ENCODE measurements at places on chromosomes 3 and 15. TPM values are rescaled to one million over a fixed set of nuclear protein-coding genes. Genes with fewer than 3 reads are reported as not detected.

DNA sequence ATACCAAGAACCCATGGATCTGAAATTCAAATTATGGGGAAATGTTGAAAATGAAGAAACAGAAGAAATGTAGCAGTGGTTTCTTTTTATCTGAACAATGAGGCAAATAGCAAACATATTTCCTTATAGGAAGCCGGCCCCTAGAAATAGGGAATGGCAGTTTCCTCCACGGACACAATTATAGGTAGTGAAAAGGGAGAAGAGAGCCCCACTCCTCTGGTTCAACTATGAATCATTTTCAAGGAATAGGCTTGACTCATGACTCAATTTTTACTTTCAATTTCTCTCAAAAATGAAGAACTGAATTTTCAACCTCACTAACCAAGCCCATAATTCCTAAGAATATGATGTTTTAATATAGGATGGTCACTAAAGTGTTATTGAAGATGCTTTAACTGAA, 243.1 kb downstream of the MECOM start:
- DNase-seq: no peak

GRCh38 chr3:146590521-146590920, 14.6 kb downstream of the PLSCR5 start:
- DNase-seq: no peak

Gene ZNF662
- total RNA-seq: 1.3 TPM

Gene TTBK2
- 24.4 TPM for total RNA-seq

Gene C3orf52
- 0.59 TPM for total RNA-seq

DNA sequence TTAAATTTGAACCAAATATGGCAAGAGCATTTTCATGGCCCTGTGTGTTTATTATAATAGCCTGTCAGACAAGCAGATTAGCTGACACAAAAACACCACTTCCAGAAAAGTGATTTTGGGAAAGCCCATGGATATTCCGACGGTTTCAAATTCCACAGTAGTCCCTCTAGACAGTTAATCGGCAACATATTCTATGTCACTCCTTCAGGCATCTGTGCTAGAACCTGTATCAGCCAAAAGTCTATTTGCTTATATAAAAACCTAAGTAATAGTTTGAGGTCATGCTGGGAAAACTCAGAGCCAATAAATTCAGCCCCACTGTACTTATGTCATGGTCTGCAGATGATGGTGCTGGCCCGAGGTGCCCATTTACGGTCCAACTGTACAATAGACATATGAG, 110.2 kb upstream of the ARHGEF26 start:
- DNase-seq: no peak

DNA sequence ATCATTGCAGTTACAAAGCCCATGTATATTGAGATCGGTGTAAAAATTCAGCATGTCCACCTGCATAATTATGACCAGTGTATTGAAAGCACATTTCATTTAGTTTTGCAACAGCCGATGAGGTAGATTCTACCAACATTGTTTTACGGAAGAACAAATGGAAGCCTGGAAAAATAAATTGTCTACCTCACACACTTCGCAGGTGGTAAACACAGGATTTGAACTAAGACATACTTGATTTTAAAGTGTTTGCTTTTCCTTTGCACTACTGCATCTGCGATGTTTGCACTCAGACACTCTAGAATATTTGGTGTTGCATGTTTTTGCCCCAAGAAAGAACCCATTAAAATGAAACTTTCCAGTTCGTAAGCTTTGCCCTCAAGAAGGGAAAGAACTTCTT, 148.4 kb downstream of the PGPEP1L start:
- no peak for DNase-seq

Gene EFCAB12
- total RNA-seq: 2.2 TPM

DNA sequence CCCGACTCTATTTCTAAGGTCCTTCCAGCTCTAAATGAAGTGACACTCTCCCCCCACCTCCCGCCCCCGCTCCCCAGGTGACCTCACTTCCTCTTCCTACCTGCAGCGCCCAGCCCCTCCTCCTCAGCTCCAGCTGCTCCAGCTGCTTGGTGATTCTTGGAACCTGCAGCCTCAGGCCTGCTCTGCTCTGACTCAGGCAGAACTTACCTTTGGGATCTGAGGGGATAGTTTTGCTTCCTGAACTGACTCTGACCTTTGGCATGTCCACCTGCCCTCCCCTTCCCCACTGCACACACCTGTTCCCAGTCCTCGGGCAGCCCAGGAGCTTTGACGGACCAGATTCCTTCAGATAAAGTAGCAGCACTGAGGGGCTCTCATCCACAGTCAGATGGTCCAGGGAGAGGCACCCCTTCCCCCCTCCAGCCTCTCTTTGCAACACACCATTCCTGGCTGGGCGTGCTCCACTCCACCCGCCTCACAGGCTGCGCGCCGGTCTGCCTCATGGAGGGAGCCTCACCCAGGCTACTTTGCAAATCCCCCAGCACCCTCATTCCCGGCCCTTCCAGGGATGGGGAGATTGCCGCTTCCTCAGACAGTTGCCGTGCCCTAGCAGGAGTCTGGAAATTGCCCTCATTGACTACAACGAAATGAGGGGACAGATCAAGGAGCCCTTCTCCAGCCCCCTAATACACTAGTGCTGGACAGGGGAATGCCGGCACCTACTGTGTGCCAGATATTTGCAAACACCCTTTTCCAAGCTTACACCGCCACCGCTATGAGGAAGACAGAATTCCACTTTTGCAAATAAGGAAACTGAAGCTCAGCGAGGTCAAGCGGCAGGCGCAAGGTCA, 692 bp upstream of the C15orf39 start:
- DNase-seq: peak; percentile 75

Gene SGO1
- 2.1 TPM for total RNA-seq

Gene ALDH1L1
- total RNA-seq: not detected

DNA sequence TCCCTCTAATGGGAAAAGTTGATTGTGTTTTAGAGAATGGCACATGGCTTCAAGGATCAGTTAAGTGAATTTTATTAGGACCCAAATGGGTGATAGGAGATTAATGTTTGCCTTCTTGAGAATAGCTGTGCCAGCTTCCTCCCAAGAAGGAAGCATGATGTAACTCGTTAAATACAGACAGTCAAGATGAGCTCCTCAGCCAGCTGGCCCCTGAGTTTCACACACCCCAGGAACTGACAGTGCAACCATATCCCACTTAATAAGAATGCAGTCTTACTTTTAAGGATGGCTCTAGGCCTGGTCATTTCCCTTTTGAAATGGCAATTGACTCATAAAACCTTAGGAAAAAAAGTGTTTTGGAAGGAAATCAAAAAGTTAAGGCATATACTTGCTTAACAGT, 472.8 kb upstream of the KCNMB2 start:
- no peak for DNase-seq

DNA sequence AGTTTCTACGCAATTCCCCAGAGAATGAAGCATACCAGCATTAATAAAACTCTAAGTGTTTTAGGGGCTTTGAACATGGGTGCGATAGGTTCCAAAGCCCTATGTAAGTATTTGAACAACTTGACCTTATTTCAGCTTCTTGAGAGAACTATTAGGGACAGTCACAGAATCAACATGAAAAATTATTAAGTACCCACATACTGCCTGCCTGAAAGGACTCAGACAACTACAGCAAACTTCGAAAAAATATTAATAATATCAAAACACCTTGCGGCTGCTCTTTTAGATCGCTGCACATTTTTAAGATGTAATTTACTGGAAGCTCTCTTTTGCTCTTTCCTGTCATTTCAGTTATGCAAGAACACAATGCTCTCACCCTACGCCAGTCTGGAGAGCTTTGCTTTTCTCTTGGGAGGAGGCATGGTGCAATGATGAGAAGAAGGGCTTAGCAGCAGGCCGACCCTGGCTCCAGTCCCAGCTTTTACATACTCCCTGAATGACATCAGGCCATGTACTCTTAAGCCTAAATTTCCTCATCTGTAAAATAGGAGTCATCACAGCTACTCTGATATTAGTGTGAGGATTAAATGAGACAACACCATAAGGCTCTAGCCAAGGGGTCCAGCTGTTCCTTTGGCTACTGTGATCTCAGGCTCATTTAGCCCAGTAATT, 640.7 kb downstream of the FHIT start:
- no peak for DNase-seq

DNA sequence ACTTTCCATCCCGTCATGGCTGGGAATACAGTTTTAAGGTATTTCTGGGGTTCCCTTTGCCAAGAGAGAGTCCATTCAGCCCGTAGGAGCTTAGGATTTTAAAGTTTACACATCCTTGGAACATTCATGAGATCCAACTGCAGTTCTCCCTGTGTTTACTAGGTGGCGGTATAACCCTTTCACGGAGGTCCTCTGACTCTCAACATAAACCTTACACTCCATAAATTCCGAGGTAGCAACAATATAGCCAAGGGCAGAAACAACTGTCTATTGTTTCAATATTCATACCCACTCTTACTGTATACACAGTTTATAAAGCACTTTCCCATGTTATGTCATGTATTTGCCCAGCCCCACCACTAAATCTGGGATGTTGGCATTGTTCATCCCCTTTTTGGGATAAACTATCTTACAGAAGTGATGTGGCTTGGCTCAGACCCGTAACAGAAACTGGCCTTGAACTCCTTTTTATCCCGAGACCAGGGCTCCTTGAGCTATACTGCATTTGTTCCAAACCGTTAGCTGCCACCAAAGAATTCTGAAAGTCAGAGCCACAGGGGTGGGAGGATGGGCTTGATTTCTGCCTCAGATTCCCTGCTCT, 69.2 kb upstream of the COL6A5 start:
- peak; percentile 37 for DNase-seq

Gene GOLGA8O
- not detected for total RNA-seq

- DNase-seq: no peak
These were observed 26.6 kb upstream of the SMAD6 start for GRCh38 chr15:66675446-66675845.

DNA sequence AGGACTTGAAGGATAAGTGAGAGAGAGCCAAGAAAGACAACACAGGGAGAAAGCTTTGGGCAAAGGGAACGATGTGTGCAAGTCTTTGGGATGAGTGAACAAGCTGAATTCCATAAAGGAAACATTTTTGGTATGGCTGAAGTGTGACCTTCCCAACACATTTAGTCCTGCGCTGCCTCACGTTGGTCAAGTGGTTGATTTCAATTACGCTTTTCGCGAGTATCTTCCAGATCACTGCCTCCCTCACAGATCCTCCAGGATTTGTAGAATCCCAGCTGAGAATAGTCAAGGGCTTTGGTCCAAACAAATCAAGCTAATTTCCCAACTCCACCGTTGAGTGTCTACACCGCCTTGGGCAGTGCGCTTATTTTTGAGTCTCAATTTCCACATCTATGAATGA, 338.4 kb upstream of the ADAMTS9 start:
- DNase-seq: no peak

All from CD4-positive, CD25-positive, alpha-beta regulatory T cell (primary cell).